ENCODE measurements at places on chromosomes 2 and 18.

DNA sequence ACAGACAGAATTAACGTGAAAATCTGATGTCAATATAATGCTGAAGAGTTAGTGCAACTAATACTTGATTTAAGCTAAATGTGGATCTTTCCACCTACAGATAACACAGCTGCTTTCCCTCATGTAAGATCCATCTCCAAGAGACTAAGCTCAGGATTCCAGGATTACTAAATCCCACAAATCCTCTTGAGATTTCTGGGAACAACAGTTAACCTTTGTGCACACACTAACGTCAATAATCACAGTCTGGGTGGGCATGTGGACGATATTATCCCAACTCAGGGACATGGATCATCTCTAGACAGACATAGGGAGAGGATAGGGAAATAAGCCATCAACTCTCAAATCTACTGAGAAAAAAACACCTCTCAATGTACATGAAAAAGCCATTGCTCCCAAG is 432.6 kb downstream of the SATB2 start:
- DNase-seq = no peak

GRCh38 chr18:2568605-2569004 is 2.7 kb downstream of the METTL4 start:
- no peak for DNase-seq

GRCh38 chr2:224957540-224958461 is 84.5 kb downstream of the DOCK10 start:
- DNase-seq = no peak

DNA sequence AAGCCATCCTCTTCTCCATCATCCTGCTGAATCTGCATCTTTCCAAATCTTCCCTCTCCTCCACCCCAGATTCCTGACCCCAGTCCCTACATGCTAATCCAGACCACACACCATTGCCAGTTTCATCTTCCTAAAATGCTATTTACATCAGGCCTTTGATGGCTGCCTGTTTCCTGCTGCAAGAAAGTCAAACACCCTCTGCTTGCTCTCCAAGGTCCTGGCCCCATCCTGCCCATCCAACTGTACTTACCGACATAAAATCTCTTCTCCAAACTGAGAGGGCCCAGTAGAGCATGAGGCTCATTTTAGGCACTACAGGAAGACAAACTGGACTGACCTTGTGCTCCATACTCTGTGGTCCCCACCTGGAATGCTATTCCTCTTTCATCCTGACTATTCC is 19.0 kb downstream of the ALK start:
- DNase-seq = no peak

DNA sequence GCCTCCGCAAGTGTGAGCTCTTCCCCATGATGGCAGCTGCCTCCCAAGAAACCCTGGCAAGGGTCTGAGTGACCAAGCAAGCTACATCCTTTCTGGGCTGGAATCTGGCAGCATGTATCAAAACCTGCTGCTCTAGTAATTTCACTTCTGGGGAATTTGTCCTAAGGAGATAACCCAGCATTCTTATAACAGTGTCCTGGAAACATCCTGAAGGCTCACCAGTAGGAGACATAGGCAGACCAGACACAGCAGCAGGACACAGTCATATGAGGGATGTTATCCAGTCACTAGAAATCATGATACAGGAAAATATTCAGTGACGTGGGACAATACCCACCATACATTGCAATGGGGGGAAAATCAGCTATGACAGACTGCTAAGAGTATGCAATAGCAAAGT is 64.5 kb downstream of the CRACDL start:
- DNase-seq = no peak

DNA sequence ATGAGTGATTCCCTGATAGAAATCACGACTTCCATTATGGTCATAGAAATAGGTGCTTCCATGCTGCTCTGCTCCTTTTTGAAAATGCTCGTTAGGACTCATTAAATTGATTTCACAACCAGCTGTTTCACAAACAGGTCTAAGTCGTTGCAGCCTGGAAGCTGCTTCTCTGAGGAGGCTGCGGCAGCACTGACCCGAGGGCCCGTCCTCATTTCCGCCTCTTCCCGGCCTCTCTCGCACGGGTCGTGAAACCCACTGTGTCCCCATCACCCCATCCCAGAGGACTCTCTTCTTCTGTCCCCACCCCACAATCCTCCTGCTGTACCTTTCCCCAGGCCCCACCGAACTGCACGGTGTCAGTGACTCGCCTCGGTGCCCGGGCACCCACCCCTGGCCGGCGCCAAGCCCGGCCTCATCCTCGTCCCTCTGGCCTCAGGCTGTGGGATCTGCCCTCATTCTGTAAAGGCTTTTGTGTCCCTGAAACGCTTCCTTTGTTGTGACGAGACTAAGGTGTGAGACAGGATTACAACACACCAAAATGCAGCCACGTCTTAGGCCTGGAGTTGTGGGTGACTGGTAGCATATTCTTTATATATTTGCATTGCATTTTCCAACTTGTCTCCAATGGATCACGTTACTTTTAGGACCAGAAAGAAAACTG is 112.7 kb upstream of the CTDP1 start:
- no peak for DNase-seq

DNA sequence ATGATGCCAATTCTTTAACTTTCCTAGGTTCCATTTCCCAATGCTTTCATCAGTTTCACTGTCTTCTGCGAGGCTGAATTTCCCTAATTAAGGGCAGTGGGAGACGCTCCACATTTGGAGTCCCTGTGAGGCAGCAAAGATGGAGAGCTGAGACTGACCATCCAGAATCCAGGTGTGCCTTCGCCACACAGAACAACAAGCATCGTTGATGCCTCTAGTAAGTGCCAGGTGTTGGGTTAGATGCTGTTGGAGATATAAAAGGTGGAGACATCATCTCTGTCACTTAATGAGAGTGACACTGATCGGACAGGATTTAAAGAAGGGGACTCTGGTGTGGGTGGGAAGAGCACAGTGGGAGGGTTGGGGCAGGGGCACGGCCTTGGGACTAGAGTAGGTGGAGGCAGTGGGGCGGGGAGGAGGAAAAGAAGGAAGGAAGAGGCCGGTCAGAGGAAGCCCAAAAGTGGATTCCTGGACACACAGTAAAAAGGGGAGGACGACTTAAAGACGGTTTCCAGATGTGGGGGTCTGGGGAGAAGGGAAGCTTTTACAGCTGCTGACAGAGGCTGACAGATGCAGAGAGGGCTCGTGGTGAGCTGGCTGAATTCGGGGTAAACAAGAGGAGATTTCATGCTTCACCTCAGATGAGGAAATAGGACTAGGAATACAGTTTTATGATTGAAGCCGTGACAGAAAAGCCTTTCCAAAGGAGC is 113.0 kb downstream of the BCL2 start:
- no peak for DNase-seq

GRCh38 chr2:217601601-217602000 is 401.2 kb downstream of the TNS1 start:
- DNase-seq = no peak

DNA sequence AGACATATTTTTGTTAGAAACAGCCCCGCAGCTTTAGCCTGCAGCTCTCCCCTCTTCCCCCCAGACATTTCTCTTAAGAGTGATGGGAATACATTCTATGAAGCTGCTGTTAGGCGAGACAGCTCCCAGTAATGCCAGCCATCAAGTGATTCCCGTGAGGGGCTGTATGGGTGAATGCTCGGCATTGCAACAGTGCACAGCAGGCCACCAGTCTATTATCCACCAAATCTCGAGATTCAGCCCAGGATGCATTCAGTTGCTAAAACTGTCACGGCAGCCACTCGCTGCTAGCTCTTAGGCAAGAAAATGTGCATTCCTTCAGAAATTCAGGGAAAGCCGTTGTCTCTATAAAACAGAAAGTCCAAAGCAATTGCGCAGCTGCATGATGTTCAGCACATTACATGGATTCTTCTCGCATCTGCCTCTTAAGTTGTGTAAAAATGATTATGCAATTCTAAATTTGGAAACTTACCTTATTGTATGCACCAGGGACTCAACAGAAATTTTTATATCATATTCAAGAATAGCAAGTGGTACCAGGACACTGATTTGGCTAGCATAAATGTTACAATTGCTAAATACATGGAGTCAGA is 211.3 kb upstream of the ARL4C start:
- no peak for DNase-seq

GRCh38 chr18:58754544-58755068 is 83.3 kb downstream of the MALT1 start:
- no peak for DNase-seq

DNA sequence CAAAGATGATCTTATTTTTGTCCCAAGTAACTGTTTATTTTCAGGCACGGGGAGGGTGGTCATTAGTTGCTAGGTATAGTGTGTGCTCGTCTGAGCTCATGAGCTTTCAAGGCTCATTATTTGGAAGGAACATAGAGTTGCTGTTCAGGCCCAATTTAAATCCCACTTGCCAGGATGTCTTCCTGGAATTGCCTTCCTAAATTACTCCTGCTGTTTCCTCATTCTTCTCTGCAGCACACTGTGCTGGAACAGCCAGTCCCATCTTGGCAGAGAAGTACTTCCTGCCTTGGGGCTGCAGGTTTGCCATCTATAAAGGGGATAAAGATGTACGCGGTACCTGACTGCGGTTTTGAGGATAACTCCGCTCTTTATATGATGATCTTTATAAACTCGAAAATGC is 37.3 kb downstream of the GREB1 start:
- no peak for DNase-seq

DNA sequence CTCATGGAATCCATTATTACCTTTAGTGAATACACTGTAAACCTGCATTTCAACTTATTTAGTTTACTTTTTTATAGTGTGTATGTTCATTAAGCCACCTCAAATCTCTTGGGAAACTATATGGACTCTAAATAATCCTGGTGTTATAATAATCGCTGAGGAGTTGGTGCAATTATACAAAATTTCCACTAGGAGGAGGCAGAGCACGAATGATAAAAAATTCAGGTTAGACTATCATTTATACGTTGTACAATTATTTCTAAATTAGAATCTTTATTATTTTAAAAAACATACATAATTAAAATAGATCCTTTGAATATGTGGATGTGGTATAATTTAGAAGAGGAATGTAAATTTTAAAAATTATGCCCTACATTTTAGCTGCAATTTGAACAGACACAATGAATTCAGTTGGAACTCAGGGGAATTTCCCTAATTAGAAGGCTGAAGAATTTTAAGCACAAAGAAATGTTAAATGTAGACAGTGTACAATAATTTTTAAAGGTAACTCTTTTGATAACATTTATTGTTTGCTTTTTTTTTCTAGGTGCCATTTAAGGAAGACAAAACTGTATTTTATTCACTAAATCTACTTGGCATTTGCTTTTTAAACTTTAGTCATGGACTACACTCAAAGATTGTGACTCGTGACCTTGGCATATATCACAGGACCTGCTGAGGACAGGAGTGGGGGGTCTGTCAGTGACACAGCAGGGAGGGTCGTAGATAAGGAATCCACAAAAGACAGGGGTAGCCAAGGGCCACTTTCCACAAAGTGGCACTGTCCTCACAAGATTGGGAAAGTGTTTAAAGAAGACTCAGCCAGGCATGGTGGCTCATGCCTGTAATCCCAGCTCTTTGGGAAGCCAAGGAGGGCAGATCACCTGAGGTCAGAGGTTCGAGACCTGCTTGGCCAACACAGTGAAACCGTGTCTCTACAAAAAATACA is 45.5 kb downstream of the RAB12 start:
- DNase-seq = no peak

DNA sequence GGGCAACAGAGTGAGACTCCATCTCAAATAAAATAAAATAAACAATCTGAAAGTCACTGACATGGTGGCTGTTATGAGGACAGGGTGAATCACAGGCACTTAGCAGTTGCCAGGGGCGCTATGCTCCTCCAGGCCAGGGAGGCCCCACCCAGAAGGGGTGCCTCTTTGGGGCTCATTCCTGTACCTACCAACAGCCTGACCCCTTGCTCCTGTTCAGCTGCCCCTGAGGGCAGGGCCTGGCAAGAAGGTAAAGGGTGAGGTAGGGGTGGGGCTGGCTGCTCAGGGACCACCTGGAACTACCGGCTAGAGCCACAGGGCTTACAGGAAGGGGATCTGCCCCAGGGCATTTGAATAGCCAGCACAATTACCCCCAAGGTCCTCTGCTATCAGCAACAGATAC is 60.3 kb downstream of the INPP5D start:
- DNase-seq = no peak

DNA sequence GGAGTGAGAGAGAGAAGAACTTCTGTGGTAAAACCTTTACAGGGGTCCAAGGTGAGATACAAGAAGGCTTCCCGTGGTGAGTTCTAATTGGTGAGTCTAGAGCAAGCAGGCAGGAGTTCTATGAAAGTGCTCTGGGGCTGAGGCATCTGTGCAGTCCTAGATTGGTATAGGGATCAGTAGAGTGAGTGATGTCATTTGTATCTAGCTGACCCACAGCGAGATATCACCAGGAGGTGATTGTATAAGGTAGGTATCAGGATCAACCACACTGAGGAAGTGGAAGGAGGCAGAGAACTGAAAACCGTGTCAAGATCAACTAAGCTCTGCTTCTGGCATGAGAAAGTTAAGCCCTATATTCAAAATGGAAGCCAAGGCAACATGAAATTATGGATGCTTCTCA is 1648.9 kb upstream of the TMEFF2 start:
- DNase-seq = no peak

- no peak for DNase-seq
These were observed 20.9 kb downstream of the KCNG2 start for GRCh38 chr18:79818631-79819030.

GRCh38 chr2:36578343-36579296 is 19.3 kb downstream of the FEZ2 start:
- DNase-seq = no peak

- DNase-seq = no peak
These were observed 405 bp downstream of the PPP3R1 start for GRCh38 chr2:68251855-68252399.

GRCh38 chr2:222774941-222775340 is 85.9 kb upstream of the ACSL3 start:
- DNase-seq = no peak

DNA sequence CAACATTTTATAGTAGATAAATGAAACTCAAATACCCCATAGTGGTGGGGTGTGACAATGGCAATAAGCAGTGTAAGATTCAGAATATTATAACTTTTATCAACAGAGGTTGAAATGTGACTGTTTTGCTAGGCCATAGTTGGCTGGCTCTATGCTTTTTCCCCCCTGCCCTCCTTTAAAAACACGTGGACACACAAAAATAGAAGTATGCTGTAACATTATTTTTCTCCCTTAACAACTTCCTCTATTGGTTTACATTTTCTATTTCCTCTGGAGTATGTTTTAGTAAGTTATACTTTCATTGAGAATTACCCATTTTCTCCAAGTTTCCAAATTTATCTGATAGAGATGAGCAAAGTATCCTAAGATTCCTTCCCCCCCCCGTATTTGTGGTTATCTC is 31.1 kb downstream of the NDUFAF7 start:
- DNase-seq = no peak

DNA sequence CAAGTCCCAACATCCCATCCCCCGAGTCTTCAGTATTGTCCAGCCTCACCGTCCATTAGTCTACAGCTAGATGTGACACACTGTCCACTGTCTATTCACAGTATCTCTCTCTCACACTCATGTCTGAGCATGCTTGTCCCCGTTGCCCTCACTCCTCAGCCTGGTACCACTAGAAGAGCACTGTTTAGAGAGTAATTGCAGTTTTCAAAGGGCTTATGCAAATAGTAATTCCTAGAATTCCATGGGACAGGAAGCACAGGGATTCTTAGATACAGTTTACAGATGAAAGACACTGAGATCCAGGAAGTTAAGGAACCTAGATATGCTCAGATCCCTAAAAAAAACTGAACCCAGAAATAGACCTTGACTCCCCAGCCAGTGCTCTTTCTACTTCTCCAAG is 125.5 kb downstream of the MYO5B start:
- DNase-seq = no peak

Data from SHP77 treated with DMSO at 0.1 percent for 48 hours (cell line).